Fibroblast of skin of right biceps (primary cell): ENCODE measurements at places on chromosomes 2 and 18.

- DNase-seq, result no peak
These were observed 96.4 kb downstream of the MAPRE2 start for GRCh38 chr18:35137632-35138031.

- peak; percentile 25 for DNase-seq
These were observed 123.3 kb upstream of the CWC22 start for GRCh38 chr2:180130403-180130802.

GRCh38 chr2:190418727-190419126 lies 10.6 kb downstream of the MFSD6 start:
- DNase-seq, result no peak

- DNase-seq, result no peak
These were observed 5.8 kb downstream of the DNMT3A start for GRCh38 chr2:25335971-25336370.

DNA sequence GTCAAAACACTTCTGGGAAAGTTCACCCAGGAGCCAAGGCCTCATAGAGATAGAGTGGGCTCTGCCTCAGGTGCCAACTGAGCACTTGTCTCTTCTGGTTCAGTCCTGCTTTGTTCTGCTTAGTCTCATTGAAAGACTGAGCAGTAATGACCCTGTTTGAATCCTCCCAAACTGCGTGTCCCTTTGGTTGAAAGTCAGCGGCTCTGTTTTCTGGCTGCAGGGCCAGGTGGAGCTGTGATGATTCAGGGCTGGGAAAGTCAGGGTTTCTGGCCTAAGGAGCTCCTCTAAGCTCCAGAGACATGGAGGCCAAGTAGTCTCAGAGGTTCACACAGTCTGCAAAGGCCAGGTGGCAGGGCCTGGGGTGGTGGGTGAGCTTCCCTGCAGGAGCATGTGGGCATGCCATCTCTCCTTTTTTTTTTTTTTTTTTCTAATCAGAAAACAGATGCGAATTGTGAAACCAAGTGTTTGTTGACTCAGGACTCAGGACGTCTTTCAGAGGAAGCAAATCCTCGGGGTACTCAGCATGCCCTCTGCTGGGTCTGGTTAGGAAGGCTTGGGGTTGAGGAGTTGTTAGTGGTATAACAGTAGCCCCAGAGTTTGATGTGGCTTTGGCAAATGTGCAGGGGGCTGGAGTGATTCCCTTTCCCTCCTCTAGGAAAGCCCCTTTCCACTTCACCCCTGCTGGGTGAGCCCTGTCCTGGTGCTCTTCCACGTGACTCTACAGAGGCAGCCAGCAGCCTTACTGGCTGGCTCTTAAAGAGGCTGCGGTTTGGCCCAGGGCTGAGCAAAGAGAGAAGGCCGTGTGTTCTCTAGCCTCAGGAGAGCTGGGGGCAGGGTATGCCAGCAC lies 38.3 kb downstream of the TMEM17 start:
- no peak for DNase-seq

DNA sequence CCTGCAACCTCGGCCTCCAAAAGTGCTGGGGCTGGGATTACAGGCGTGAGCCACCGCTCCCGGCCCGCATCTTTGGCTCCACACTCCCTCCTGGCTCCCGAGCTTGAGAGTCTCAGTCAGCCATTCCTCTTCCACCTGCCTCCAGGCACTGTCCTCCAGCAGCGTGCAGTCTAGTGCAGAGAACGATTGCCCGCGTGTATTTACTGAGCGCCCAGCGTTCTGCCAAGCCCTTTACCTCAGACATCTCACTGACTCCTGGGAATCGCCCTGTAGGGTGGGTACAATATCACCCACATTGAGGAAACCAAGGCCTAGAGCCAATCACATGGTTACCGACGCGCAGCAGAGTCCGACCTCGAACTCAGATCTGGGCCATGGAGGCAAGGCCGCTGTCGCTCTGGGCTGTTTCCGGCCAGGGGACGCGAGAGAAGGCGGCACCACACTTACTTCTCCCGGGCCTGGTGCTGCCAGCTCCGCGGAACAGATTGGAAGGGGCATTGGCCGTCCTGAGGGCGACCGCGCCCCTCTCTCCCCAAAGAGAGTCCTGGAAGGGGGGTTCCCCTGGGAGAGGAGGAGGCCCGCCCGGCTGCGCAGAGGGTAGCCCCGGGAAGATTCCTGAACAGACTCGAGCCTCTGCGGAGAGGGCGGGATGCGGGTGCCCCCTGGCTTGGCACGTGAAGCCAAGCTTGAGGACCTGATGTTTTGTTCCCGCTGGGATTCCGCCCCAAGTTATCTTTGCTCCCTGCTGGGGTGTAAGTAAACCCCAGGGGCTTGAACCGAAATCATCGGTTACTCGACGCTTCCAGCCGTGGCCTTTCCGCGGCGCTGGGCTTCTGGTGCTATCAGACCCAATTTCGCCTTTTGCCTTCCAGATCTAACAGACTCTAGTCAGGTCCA lies 5.2 kb upstream of the DLX2 start:
- DNase-seq, result no peak
